ENCODE measurements at places on chromosomes 4 and X.

DNA sequence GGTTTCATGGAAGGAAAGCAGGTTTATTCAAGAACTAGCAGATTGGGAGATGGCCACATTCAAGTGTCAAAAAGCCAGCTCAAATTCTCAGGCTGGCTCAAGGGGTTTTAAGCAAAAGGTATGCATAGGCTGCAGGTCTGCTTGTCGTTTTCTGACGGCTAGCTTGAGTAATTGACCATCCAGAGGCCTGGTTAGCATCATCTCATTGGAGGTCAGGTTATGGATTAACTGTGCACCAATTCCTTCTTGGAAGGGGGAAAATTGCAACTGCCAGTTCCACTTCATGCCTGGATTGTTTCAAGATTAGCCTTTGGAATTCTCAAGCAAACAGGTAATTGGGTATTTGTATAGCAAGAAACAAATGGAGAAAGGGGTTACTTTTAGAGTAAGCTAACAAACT lies 62.1 kb downstream of the FUNDC1 start:
- DNase-seq: no peak

DNA sequence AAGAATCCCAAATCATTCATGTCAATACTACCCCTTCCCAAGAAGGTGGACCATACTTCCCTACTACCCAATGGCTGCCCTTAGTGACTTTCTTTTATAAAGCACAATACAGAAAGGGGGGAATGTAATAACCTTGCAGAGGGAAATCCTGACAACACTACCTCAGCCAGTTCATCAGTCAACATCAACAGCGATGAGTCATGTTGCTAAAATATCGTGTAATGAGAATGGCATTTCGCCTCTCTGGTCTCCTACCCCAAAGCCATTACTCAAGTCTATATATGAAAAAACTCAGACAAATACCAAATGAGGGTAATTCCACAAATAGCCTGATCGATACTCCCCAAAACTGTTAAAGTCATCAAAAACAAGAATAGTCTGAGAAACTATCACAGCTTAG lies 3.3 kb upstream of the MAGEA8 start:
- DNase-seq: no peak

DNA sequence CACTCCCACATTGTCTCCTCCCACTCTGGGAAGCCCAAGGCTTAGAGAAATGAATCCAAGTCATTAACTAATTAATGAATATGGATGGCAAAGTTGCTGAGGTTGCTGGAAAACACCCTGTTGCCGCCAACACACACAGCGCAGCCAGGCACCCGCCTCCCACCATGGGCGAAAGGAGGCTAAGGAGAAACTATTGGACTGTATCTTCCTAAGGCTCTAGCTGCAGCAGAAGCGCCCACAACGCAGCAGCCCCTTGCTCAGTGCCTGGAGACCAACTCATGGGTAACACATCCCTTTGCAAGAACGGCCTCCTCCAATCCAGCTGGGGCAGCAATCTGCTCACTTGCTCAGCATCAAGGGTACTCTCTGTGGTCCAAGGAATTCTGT lies 34.2 kb downstream of the TSC22D3 start:
- DNase-seq: no peak

GRCh38 chrX:26352891-26353430 lies 137.0 kb downstream of the MAGEB5 start:
- no peak for DNase-seq

- no peak for DNase-seq
Measured at GRCh38 chr4:24915121-24915922, 2.5 kb upstream of the CCDC149 start.

- no peak for DNase-seq
Measured at GRCh38 chr4:56356650-56357049, 30.6 kb downstream of the AASDH start.

DNA sequence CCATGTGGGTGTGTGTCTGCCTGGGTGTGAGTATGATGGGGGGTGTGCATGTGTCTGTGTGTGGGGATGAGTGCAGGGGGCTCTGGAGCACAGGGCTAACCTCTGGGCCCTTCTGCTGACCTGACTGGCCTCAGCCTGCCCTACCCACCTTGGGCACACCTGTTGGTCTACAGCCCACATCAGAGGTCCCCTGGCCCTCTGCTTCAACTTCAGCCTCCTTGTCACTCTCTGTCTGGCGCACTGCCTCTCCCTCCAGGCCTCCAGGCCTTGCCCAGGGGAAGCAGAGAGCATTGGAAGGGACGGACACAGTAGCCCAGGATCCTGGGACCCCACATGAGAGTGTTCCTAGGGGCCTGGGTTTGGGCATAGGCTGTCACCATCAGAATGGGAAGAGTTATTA lies 115.4 kb downstream of the EFNB1 start:
- DNase-seq: no peak

DNA sequence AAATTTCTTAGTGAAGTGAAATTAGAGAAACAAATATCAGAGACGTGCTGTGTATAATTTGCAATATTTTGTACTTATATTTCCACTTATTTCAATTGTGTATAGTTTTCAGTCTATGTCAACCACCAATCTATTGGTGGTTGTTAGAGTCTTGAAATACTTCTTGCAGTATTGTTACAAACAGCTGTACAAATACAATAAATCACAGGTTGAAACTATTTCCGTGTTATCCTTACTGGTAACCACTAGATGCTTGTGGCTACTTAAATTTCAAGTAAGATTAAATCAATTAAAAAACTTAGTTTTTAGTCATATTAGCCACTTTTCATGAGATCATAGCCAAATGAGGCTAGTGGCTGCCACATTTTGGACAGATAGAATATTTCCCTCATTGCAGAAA lies 520.5 kb downstream of the GBA3 start:
- DNase-seq: no peak

GRCh38 chr4:118823471-118823870 lies 12.5 kb downstream of the SEC24D start:
- DNase-seq: no peak

GRCh38 chr4:169826634-169827187 lies 69.0 kb upstream of the HPF1 start:
- DNase-seq: no peak

- DNase-seq: no peak
Measured at GRCh38 chr4:129917651-129918050, 821.7 kb downstream of the C4orf33 start.

DNA sequence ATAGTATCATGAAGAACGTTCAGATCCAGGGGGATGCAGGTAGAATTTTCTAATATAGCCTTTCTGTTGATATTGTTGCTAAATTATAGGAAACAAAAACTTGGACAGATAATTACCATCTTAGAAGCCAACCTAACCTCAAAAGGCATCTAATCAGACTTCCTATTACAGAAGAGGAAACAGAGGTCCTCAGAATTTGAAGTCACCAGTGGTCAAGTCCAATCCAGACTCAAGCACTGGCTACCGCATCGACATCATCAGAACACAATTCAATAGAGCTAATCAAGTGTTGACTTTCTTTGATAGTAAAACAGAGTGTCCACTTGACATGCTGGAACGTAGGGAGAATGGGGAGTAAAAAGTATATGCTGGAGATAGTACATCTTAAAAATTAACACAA lies 10.3 kb upstream of the ATP10D start:
- no peak for DNase-seq

DNA sequence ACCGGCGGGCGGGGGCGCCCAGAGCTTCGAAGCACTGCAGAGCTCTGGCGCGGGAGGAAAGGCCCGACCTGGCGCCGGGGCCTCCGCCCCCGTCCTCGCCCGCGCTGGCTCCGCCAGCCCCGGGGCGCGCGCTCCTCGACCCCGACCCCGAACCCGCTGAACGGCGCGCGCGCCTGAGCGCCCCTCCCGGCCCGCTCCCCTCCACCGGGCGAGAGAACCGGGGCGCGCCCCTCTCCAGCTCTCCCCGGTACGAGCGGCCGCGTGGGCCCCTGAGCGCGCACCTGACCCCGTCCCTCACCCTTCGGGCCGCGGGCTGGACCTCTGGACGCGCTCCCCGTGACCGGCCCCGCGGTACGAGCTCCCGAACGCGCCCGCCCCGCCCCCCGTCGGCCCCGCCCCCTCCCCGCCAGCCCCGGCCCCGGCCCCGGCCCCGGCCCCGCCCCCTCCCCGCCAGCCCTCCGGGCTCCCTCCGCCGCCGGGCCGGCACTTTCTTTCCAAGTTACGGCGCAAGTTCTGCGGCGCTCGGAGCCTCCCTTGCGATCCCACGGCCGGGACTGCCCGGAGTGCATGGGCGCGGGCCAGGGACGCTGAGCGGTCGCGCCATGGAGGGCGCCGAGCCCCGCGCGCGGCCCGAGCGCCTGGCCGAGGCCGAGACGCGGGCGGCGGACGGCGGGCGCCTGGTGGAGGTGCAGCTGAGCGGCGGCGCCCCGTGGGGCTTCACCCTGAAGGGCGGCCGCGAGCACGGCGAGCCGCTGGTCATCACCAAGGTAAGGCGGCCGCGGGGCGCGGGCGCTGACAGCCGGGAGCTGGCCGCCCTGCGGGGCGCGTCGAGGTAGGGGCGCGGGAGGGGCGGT lies at the start of gene SHROOM2:
Gene SHROOM2, plus strand, starts transcription at position 486 of the 854 bp plus-strand sequence. Its CDS starts 117 bp downstream, at position 603.
- DNase-seq: no peak

DNA sequence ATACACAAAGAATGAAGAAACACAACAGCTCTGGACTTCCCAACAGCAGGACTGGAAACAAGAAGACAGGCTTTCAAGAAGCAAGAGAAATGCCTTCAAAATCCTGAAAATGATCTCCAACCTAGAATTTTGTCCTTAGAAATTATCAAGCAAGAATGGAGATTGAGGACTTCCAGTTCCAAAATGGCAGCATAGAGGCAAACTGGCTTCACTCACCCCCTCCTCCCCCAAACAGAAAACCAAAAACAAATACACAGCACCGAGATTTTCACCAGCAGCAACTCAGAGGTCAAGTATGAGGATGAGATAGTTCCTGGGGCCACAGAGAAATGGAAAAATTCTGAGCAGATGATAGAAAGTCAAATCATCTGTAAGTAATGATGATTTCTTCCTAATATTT lies 40.5 kb upstream of the LRBA start:
- DNase-seq: no peak
